ENCODE measurements at places on chromosomes 12 and 14.

DNA sequence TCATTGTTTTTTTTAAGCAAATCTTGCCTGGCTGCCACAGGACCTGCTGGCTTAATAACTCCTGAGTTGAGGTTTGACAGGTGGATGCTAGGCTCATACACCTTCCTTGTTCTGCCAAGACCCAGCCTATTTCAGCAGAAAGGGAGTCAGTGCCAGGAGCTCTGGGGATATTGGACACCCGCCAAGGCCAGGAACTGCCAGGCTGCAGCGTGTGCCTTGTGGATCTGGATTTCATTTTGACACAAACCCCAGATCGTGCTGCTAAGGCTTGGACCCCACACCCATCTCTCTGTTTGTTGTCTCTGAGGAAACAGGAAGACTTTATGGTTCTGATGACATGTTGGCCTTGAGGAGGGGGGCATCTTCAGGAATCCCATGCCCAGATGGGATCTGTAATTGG, 44.4 kb upstream of the PRIMA1 start:
- DNase-seq = no peak

DNA sequence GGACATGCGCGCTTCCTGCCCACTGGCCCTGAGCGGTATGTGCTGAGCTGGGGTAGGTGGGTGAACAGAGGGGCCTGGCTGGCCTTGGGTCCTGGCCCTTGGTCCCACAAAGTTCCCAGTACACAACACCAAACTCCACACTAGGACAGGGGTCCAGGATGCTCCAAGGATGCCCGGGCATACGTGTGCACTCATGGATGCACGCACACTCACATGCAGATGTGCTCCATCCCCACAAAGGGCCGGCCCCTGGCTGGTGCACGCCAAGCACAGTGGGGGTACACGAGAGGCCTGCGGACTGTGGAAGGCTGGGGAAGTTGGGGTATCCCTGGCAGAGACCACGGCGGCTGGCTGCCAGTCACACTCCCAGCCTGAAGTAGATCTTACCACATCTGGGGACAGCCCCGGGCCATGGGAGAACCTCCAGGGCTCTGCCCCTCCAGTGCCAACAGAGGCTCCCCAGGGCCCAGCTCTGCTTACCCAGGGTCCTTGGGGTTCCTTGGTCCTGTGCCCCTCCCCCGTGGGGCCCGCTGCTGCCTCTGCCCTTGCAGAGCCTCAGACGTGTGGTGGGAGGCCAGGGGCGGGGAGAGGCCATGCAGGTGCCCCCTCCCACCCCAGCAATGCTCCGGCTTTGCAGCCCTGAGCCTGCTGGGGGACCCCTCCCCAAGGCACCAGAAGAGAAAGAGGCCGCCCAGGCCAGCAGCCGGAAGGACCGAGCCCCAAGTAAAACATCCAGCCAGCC, 24.0 kb upstream of the NUDT14 start:
- DNase-seq = no peak

DNA sequence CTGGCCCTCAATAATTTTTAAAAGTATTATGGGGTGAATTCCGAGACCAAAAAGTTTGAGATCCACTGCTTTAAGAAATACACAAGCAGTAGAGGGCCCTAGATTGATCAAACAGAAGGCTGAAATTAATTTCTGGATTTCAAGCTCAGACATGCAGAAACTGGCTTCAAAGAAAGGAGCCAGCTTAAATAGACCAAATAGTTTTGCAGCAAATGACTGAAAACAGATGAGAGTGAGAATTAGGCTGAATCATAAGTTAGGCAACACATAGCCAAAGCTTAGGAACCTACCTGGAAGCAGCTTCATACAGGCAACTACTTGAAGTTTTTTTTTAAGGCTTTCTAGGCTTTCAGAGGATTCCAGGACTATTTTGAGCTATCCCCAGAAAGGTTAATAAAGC, 12.4 kb downstream of the ATF7 start:
- no peak for DNase-seq

DNA sequence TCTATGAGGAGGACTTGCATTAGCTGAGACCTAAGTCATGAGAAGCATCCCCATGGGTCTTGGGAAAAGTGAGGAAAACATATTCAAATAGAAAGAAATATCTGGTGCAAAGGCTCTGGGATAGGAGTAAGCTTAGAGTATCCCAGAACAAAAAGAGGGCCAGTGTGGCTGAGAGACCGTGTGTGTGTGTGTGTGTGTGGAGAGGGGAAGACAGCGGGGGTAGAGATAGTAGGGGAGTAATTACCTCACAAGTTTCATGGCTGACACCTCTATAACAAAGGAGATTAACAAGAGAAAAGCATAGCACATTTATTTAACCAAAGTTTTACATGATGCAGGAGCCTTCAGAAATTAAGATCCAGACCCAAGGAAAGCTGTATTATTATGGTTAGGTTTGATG, 440.5 kb downstream of the RAD51B start:
- no peak for DNase-seq

DNA sequence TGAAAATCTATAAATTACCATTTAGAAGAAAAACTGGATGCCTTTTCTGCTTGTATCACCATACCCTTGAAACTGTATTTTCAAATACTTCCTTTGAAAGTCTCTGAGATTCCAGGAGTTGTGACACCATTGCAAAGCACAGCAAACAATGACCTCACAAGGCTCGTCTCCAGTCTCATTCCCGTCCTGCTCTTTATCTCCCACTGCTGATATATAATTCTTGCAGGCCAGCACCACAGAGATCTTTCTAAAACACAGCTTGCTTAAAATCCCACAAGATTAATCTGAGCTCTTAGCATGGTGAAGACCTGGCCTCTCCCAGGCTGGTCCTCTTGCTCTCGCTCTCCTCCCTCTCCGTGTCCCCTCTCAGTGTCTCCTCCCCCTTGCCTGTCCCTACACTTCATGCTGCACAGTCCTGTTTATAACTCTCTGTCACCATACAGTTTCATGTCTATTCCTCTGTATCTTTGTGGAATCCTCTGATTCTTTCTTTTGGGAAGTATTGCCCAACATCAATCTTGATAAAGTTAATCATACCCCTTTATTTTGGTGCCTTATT, 51.8 kb downstream of the ZFYVE21 start:
- DNase-seq = no peak

DNA sequence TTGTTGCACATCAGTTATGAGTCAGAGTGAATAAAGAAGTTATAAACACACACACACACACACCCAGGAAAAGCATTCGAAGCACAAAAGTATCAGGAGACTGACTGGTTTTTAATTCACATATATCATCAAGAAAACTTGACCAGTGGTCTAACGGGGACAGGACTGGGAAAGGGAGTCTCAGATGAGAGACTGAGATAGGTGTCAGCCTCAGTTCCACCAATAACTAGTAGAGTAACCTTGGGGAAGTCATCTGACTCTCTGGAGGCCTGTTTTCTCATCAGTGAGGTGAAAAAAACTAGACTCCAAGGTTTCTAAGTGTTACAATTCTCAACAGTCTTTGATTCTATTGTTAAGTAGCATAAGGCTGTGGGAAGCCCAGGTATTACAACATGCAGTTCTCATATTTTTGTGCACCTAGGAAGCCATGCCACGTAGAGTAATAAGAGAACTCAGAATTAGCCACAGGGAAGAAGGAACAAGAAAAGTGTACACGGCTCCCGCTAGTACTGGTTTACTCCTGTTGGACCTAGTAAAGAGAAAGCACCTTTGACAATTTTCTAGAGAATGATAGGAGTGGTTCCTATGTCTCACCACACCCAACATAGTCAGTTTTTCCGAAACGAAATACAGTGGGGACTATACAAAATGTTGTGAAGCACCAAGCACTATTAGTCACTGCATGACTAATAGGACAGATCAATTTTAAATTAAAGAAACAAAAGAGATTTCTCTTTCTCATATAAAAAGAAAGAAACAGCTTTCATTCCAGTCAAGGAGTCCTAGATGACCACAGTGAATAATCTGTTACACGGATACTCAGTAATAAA, 5.0 kb downstream of the PPTC7 start:
- no peak for DNase-seq

- DNase-seq = no peak
These were observed 983.6 kb downstream of the VRK1 start for GRCh38 chr14:97780804-97781203.

DNA sequence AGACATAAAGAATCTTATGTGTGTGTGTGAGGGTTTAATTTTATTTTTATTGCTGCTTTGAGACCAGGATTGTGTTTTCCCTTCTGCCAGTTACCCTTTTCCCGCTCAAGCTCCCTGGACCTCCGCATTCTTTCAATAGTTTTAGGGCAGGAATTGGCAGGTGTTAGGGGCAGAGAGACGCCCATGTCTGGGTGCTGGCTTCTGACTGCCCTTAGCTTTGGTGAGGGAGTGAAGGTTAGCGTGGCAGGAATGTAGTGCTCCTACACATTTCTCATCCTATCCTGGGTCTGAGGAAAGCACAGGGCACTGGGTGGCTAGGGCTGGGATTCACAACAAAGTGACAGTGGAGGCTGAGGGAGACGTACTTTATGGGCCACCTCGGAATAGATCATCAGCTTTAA, 428.1 kb downstream of the ZFP36L1 start:
- DNase-seq = no peak

DNA sequence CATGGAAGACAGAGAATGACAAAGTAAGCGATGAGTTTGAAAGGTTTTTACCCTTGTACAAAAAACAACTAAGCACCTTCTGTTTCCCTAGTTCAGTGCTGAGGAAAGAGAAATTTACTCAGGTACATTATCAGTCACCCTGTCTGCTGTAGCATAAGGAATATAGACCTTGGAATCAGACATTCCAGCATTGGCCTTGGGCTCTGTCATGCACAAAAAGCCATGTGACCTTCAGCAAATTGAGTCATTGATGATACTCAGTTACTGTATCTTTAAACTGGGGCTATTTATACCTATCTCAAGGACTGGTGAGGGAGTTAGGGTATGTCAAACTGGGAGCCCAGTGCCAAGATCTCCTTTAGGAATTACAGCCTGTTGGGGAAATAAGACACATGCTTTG, 19.3 kb upstream of the TCL1A start:
- DNase-seq = no peak

GRCh38 chr12:110556705-110557104, 26.4 kb downstream of the PPTC7 start:
- no peak for DNase-seq

GRCh38 chr12:19128485-19128884, 1.0 kb upstream of the PLEKHA5 start:
- no peak for DNase-seq

- no peak for DNase-seq
These were observed 62.7 kb downstream of the SUDS3 start for GRCh38 chr12:118439068-118439467.

All from stimulated activated CD8-positive, alpha-beta memory T cell treated with anti-CD3 and anti-CD28 coated beads, Interleukin-4, amount 100 ng/mL, for 1 hour (primary cell).